ENCODE measurements at places on chromosomes 16 and 17.

DNA sequence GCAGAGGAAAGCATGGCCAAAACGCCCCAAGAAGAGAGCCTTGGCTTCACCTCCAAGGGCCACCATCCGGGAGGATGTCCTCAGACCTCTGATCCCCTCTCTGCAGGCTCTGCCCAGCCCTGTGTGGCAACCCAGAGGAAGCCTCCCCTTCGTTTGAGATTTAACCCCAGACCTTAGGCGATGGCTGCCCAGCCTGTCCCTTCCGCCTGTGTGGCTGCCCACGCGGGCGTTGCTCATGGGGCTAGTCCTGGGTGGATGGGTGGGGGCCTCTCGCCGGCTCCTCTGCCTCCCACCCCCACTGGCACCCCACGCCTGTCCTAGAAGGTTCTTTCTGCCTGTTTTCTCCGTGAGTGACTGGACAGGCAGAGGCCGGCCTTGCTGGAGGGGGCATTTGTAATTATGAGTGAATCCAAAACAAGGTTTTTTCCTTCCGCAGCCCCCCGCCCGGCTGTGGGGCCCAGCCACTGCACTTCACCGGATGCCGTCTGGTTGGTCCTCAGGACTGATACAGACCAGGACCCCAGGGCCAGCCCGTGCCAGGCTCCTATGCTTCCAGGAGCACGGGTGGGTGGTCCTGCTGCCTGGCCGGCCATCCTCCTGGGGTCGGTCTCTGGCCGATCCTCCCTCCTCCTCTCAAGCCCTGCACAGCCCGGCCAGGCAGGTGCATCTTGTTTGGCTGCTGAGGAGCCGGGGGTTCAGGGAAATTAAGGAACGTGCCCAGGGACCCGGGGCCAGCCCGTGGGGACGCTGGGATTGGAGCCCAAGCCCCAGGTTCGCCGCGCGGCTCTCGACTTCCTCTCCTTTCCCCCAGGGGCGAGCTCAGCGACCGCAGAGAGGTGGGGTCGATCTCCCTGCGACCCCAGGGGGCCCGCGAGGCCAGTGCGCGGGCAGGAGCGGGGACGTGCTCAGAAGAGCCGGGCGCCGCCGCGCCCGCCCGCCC is at the start of gene TMEM235:
TMEM235 (plus strand) TSS at position 636 of the 940 bp plus-strand sequence. CDS start 393 bp downstream, outside the sequence.
- DNase-seq, result no peak

GRCh38 chr16:55861288-55861687 is 13.9 kb downstream of the CES5A start:
- no peak for DNase-seq

DNA sequence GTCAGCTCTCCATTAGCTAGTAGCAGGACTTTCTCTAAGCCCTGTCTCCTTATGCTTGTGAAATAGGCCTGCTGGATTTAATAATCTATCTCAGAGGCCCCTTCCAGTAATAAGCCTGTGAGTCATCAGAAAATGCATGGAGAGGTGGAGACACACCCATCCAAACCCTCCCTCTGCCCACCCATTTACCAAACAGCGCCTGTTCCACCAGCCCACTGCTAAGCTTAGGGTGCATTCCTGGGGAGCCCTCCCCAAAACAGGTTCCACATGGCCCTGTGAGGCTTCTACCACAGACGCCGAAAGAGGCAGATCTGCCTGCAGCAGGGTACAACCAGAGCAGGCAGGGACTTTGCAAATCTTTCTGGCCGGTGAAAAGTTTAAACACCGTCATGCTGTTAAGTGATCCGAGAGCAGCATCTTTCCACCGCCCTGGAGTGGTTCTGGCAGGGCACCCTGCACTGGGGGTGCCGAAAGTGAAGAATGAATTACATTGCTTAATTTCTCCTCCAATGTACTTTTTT is 99.3 kb downstream of the GAS7 start:
- no peak for DNase-seq

DNA sequence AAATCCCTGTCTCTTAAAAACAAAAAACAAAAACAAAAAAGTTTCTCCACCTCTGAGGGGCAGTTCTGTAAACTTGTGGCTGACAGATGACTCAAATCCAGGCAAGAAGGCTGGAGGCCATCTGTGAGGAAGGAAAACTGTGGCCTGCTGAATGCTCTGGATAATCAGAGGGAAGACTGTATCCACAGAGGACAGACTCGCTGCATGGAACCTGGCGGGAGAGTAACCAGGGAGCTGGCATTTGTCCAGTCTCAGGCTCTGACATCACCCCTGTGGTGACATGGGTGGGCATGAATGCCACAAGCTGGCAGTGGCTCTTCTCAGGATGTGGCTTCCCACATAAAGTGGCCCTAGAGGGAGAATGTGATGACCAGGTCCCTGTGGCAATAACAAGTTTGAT is 2.8 kb upstream of the KSR1 start:
- DNase-seq, result peak; percentile 19

DNA sequence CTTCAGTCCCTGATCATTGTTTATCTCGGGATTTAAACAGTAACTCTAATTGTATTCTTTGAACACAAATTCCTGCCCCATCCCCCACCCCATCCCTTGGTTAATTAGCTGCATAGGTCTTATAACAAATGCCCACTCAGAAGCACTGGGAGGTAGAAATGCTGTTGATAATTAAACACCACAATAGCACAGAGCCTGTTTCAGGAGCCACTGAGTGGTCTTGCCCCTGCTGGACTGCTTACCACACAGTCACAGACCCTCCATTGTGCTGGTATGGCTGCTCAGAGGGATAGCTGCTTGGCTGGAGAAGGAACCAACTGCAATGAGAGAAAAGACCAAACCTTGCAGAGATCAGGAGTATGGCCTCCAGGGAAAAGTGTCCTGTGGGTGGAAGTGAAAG is 214.1 kb downstream of the ANKFN1 start:
- no peak for DNase-seq

GRCh38 chr17:80485846-80486245 is 9.4 kb upstream of the NPTX1 start:
- no peak for DNase-seq

- DNase-seq, result no peak
Measured at GRCh38 chr17:8475227-8475626, 39.5 kb downstream of the NDEL1 start.

DNA sequence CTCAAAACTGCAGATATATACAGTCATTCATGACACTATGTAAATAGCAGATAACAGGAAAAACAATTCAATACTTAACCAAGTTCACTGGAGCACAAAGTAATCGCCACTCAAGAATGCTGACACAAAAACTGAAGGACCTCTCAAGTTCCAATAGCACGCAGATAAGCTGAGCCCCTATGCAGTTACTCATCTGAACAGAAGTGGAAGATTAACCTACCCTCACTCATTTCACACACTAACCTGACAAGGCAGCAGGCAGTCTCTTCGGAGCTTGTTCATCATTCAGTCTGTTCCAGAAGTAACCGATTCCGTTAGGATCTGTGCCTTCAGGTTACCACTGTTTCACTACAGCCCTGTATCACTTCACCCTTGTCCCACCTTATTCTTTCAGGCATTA is 6.0 kb downstream of the HELZ start:
- DNase-seq, result no peak

DNA sequence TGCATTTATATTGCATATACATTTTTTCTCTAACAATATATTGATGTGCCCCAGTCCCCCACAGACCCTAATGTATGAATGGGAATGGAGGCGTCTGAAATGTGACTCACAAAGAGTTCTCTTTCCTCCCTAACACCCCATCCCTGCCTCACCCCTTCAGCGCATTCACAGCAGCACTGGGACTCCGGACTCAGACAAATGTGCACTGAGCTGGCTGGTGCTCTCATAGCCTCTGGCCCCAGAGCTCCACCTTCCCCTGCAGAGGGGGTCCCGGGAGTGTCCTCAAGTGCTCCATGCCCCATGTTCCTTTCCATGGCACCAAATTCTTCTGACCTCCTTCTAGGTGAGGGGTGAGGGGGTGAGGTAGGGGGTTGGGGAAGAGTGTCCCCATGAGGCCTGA is 20.6 kb downstream of the NPTX1 start:
- no peak for DNase-seq

GRCh38 chr17:33779234-33779591 is 475.9 kb upstream of the CCL2 start:
- peak; percentile 7 for DNase-seq

DNA sequence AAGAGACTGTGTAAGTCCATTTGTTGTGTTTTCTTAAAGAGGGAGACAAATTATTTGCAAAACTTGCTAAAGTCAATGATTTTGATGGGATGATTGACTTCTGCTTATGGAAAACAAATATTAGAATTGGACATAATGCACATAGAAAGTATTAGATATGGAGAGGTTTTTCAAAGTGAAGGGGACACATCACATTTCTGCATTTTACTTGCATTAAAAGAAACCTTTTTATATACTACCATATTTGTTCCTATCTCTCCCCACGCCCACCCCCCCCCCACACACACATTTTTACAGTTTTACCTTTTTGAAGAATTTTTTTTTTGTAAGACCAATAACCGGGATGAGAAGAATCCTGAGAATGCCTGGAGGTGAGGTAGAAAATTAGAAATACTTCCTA is 8.6 kb upstream of the OR4D2 start:
- no peak for DNase-seq

GRCh38 chr16:71637398-71637797 is 11.4 kb downstream of the MARVELD3 start:
- DNase-seq, result no peak

- peak; percentile 6 for DNase-seq
Measured at GRCh38 chr17:82064433-82065192, 991 bp downstream of the DUS1L start.

DNA sequence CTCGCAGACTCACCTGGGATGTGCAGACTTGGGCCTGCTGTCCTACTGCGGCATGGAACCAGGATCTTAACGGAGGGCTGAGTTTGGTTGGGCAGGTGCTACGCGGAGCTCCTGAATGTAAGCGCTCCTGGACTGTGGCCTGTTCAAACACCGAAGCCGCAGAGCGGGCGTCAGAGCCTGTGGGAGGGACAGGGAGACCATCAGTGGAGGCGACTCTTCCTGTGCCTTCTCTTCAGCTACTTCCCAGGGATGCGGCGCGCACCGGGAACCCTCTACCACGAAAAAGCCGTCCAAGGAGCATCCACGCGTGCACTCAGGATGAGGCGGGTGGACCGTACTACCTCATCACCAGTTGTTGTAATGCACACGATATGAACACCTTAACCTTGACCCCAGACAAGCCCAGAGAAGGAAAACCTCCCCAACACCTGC is 2.0 kb downstream of the USP36 start:
- peak; percentile 73 for DNase-seq

DNA sequence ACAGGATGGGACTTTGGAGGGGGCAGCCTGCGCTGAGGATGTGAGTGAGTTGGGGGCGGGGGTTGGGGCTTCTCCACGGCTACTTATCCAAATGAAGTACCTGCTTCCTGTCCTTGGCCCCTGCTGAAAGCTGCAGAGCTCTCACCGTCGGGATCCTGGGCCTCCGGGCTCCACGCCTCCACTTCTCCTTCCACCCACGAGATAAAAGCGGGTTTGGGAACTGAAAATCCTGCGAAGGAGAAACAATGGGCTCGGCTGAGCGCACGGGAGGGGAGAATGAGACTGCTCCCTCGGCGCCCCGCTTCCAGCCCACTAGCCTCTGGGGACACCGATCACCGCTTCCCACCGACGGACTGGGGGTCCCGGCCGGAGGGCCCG is 486 bp downstream of the ZNF785 start:
- peak; percentile 26 for DNase-seq

DNA sequence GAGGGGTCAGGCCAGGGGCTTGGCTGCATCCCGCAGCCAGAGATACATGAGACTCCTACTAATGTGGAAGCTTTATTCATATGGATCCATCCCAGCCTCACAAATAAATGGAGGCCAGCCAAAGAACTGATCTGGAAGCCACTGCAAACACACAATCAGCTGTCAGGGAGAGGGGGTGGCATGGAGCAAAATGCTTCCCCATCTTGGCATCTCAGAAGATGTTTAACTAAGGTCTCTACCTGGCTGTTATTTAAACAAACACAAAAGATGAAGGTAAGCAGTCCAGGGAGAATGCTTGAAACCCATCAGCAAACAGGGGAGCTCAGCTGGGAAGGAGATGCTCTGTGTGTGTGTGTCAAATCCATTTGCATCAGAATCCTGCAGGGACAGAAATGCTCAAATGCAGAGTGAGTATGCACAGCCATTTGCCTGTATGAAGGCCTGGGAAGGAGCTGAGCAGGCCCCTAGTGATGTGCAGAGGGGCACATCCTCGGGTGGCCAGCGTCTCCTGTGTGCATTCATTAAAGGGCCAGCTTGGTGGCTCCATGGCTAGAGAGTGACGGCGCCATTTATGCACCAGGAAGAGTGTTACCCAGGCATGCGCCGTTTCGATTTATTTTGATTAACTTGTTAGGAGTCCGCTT is 34.2 kb upstream of the IRX3 start:
- DNase-seq, result no peak

- no peak for DNase-seq
Measured at GRCh38 chr17:80636361-80637018, 91.9 kb downstream of the RPTOR start.

- DNase-seq, result peak; percentile 70
Measured at GRCh38 chr16:26087091-26087490, 395.3 kb downstream of the HS3ST4 start.

DNA sequence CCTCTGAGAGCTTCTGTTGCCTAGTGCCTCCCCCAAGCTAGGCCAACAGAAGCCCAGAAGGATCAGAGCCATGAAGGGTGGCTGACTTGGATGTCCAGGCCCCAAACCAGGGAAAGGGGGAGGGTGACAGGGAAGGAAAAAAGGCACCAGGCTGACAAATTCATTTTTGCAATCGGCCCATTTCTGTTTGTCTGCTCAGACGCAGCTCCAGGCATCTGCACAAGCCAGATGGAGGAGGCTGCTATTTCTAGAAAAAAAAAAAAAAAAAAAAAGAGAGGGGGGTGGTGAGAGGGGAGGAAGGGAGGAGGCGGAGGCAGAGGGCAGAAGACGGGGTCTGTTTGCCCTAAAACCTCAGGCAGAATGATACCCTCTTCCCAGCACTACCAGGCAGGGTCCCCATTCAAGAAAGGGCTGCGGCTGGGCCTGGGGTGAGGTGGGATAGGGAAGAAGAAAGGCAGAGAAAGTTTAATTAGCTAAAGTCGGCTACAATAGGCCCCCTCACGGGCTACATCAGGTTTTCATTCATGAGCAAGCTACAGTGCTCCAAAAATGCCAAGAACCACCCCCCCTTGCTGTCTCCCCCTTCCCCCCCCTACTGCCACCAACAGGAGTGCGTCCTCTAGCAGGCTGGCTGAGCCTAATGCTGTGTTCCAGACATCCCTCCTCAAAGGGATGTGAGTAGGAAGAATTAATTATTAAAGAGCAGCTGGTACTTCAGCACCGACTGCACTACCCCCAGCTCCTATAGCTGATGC is 2.4 kb downstream of the HDAC5 start:
- DNase-seq, result no peak

- no peak for DNase-seq
Measured at GRCh38 chr17:15456496-15456895, 10.9 kb downstream of the CDRT4 start.

- DNase-seq, result no peak
Measured at GRCh38 chr17:76390003-76390421, 5.6 kb downstream of the SPHK1 start.

Data from NCI-H2029 (cell line).